ENCODE measurements at places on chromosomes 11 and 22. TPM values are rescaled to one million over a fixed set of nuclear protein-coding genes. Genes with fewer than 3 reads are reported as not detected.

DNA sequence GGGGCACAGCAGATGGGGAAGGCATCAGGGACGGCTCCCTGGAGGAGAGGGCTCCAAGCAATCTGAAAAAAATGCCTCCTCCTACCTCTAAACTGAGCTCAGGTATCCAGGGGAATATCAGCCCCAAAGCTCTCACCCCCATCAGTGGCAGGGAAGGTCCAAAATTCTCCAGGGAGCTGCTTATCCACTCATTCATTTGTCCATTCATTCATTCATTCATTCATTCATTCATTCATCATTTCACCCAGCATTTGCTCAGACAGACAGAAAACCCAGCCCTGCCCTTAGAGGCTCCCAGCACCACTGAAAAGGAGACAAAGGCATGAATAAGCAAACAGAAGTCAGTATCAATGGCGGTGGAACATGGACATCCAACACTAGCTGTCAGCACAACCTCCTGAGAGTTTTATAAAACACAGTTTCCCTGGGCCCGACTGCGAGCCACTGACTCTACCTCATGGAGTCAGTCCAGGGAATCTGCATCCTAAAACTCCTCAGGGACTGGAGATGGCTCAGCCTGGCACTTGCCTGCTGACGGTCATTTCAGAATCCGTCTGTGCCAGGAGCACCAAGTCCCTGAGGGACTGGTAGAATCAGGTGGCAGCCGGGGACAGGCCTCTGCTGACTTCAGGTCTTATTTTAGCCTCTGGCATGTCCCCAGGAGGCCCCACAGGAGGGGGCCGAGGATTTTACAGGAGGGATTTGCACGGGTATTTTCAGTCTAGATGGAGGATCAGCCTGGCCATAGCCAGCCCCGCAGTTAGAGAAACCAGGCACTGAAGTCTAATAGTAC is 164.6 kb downstream of the MN1 start:
- DNase-seq = no peak

GRCh38 chr11:126210871-126211235 is 597 bp downstream of the RPUSD4 start:
- DNase-seq = peak; percentile 44

- no peak for DNase-seq
Observed at GRCh38 chr11:128942817-128943427, at the start of gene TP53AIP1. Gene TP53AIP1, minus strand, starts transcription at chr11:128942871. Its CDS starts 5,053 bp downstream, at chr11:128937818.

DNA sequence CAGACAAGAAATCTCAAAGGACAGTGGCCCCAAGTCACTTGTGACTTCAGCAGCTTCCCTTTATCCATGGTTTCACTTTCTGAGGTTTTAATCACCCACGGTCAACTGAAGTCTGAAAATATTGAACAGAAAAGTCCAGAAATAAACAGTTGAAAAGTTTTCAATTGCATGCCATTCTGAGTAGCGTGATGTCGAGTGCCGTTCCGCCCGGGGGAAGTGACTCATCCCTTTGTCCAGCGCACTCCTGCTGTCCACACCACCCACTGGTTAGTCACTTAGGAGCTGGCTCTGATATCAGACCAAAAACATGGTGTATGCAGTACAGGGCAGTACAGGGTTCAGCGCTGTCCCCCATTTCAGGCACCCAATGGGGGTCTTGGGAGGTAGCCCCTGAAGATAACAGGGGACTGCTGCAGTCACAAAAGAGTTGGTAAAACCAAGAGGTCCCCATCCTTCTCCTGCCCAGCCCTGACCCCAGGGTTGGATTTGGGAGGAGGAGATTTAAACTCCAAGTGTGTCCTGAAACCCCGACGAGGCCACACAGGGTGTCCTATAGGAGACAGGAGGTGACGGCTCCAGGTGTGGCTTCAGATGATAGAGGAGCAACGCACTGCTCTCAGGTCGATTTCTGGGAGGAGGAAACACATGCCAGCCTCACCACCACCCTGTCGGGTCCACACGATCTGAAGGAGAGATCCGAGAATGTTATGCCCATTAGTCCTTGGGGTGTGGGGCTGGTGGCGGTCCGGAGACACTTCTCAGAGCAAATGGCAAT is 390.1 kb downstream of the CTTN start:
- peak; percentile 87 for DNase-seq

The SHISA8 gene
- not detected for total RNA-seq

The CRYBB3 gene
- not detected for total RNA-seq

The BSCL2 gene
- total RNA-seq = 51.0 TPM

The CD6 gene
- total RNA-seq = not detected
